NCI-H1417 treated with DMSO at 0.1 percent for 48 hours (cell line): ENCODE measurements at places on chromosomes 3 and 15.

GRCh38 chr15:79641841-79642240, 209.7 kb downstream of the MINAR1 start:
- DNase-seq = no peak

DNA sequence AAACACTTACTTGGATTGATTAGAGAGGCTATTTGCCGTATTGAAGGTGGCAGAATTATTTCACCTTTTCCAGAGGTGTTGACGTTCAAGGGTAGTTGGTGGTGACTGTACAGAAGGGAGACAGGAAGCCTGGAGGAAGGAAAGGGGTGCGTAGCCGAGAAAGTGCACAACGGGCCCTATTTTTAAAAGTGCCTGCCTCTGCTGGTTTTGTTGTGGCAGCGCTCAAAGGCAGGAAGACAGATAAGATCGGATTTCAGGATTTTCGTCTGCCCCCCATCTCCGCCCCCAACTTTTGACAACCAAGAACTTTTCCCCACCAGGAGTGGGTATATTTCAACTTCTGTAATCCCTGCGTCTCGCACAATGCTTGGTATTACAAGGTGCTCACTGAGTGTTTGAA, 38.5 kb downstream of the SMAD3 start:
- no peak for DNase-seq

GRCh38 chr3:66747261-66747660, 246.4 kb upstream of the LRIG1 start:
- DNase-seq = no peak

GRCh38 chr3:178440043-178440442, 96.2 kb upstream of the KCNMB2 start:
- DNase-seq = no peak

GRCh38 chr3:169952045-169952444, 14.6 kb upstream of the SEC62 start:
- no peak for DNase-seq

- DNase-seq = no peak
Measured at GRCh38 chr3:152302521-152303021, 33.8 kb downstream of the MBNL1 start.

DNA sequence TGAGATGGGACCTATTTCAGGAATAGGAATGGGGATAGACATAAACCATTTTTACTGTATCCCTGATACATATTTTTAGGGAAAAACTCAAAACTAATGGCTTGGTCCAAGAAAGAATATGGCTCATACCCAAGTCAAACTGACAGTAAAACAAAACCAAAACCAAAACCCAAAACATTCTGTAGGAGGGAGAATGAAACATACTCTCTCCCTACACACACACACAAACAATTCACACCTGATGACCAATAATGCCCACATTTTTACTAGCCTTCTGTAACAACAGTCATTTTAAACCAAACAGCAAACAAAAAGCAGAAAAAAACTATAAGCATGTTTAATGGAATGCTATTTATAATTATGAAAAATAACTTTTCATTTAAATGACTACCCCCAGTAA, 74.9 kb downstream of the NBEAL2 start:
- DNase-seq = no peak

- no peak for DNase-seq
Measured at GRCh38 chr3:147655236-147655635, 246.1 kb downstream of the ZIC1 start.

- DNase-seq = no peak
Measured at GRCh38 chr3:4432259-4432658, 34.8 kb downstream of the SUMF1 start.

DNA sequence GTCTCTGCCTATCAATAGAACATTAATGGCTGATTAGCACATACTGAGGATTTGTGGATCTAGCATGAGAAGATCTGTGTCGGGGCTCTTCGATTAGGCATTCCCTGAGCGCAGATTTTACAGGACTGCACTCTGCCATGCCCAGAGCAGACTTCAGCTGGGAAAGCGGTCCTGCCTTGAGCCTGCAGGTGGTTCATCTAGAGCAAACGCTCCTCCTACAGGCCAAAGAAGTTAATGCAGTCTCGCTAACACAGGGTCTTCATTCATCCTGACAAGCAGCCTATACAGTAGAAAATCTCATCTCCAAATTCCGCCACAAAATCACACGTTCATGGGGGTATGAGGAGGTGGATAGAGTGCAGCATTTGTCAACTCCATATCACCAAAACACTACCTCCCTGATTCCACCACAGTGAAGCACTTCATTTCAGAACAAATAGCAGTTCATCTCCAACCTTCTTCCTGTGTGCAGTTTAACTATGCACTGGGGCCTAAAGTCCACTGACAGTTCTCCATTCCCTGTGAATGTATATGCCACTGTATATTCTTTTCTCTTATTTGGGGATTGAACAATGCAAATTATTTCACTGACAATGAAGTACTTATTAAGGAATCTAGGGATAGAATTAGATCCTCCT, 405.8 kb downstream of the IGSF11 start:
- DNase-seq = no peak

GRCh38 chr3:197468167-197468566, 87.6 kb downstream of the BDH1 start:
- no peak for DNase-seq

DNA sequence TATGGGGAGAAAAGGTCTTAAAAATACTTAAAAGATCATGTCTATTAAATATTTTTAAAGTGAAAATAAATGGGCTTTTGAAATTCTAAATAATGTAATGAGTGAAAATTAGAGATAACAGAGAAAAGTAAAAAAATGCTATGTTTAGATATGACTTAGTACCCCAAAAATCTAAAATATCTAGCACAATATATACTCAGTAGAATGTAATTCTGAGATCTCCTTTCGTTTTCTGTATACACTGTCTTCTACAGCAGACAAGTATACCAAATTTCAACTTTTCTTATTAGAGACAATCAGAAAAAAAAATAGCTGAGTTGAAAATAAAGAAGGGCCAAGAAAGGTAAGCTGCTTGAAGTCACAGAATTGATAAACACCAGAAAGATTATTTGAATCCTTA, 140.8 kb downstream of the ADAM10 start:
- no peak for DNase-seq

DNA sequence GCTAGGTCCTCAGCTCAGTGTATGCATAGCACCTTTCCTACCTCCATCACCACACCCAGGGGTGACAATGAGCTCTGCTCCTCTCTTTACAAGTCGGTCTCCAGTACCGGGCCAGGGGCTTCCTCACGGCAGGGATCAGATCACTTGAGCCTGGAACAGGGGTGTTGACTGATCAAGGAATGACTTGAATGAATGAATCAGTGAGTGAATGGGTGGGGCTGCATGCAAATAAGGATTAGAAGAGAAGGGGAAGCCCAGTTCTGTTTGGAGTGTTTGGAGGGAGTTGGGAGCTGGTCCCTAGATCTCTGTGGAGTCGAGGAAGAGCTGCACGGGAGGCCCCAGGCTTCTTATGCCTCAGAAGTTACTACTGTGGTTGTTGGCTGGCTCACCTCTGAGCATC, 87.0 kb downstream of the TMEM266 start:
- no peak for DNase-seq

- DNase-seq = no peak
Measured at GRCh38 chr15:60875681-60876080, 353.4 kb downstream of the RORA start.

DNA sequence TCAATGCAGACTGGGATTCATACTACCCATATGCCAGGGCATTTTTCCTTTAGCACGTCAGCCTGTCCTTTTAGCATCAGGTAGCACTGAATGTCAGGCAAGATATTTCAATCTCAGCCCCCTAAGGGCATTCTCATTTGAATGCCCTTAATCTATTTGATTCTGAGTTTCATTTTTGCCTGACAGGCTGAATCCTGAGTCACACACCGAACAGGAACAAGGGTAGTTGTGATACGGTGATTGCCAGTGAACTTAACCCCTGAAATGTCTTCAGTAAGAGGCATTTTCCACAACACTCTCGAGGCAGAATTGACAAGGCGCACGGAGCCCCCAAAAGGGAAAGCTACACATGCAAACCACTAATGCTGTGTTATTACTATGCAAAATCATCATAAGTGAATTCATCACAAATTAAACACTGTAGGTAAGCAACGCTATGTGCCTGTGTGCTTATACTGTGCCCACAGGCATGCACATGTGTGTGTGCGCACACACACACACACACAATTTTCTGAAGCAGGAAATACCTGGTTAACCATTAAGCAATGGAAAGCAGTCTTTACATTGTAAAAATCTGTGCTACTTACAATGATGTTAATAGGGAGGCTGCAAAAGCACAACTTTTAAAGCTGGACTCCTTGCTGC, 130.4 kb downstream of the ZNF385D start:
- no peak for DNase-seq

GRCh38 chr15:55407498-55408011, 604 bp downstream of the CCPG1 start:
- DNase-seq = no peak

GRCh38 chr3:76824658-76825240, 215.2 kb upstream of the ROBO2 start:
- DNase-seq = no peak

GRCh38 chr3:29064085-29064484, 216.8 kb upstream of the RBMS3 start:
- no peak for DNase-seq

DNA sequence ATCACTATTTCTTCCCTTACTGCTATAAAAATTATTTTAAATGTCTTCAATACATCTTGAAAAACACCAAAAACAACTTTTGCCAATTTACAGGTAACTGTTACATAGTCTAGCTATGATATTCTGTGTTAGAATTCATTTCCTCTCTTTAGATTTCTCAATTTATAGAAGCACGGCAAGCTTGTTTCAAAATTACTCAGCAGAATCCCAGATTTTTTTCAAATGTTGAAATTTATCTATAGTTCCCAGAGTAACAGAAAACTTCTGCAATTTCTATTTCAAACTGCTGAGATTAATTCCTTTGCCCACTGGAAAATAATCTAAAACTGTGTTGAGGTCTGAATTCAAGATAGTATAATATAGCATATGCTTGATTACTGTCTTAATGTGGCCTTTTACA, 41.2 kb downstream of the CCPG1 start:
- DNase-seq = no peak
